Right lobe of liver (tissue), 6 donors: ENCODE measurements at places on chromosomes 12 and 14.
A peak's percentile ranks its signal among the peaks of the same experiment; 100 is the strongest.

- H3K27me3 ChIP-seq: no peaks in the 10 kb centered on the region
- H3K4me1 ChIP-seq: no peaks in the 10 kb centered on the region
- DNase-seq: peak; percentile 24
- H3K4me3 ChIP-seq: no peak overlapping the region
- no peaks in the 10 kb centered on the region for H3K36me3 ChIP-seq
Observed at GRCh38 chr12:21992823-21993222, 51.6 kb upstream of the ABCC9 start.

- H3K27me3 ChIP-seq: no peaks in the 10 kb centered on the region
- no peaks in the 10 kb centered on the region for H3K36me3 ChIP-seq
- H3K27ac ChIP-seq: no peak overlapping the region
- H3K4me1 ChIP-seq: no peaks in the 10 kb centered on the region
- H3K4me3 ChIP-seq: no peak overlapping the region
Observed at GRCh38 chr12:87141091-87141490, 884.9 kb upstream of the MGAT4C start.

DNA sequence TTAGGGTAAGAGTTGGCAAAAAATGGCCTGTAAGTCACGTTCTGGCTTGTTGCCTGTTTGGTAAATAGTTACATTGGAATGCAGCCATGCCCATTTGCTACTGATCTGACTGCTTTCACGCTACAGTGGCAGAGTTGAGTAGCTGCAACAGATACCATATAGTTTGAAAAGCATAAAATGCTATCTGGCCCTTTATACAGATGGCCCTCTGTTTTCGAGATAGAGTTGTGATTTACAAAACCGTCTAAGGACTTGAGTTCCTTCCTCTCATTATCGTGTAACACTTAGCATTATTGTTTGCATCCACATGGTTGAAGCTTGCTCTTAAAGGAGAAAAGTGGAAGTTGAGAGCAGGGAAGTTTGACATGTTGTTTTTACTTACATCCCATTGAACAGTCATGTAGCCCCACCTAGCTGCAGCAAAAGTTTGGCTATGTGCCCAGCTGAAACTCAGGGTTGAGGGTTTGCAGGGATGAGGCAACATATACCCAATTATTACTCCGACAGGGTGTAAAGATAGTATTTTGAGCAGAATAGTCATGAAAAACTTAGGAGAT lies 11.3 kb upstream of the SCFD1 start:
- peaks cover 3% of the 10 kb centered on the region for H3K4me1 ChIP-seq
- H3K36me3 ChIP-seq: no peaks in the 10 kb centered on the region
- no peaks in the 10 kb centered on the region for H3K27me3 ChIP-seq
- no peak for DNase-seq

DNA sequence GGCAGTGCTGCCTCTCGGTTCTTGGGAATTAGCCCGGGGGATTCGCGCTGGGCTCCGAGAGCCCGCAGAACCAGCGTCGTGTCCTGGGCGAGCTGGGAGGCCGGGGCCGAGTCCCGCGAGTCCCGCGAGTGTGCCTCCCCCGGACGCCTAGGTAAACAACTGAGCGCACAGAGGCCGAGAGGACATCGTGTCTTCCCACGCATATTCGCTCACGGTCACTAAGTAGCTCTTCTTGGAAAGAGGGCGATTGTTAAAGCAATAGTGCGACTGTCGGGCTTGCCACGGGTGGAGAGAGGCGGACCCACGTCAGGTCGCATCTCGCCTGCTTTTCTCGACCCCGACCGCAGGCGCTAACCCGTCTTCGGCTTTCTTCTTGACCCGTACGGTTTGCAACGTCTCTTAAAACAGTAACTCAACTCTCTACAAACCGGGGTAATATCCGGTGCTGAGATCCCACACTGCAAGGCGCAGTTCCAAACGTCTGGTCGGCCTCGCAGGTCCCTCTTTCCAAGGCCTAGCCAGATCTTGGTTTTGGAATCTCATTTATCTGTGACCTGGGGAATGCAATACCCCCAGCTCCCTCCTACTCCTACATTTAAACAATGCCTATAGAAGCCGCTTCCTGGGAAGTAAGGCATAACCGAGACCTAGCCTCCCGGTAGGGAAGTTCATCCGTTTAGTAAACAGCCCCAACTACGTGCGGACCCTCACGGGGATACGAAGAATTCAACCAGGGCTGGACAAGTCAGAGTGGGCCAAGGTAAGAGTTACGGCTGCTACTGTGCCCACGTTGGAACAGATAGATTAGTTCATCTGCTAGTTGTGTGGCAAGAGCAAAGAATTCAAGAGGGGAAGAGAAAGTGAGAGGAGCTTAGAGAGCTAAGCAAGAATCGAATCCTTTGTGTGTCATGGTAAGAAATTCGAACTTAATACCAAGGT lies 736 bp upstream of the PHLDA1 start:
- H3K4me3 ChIP-seq: peak overlapping the region; percentile 90
- H3K36me3 ChIP-seq: no peaks in the 10 kb centered on the region
- H3K27ac ChIP-seq: peak overlapping the region; percentile 98
- H3K27me3 ChIP-seq: no peaks in the 10 kb centered on the region
- H3K4me1 ChIP-seq: peaks cover 10% of the 10 kb centered on the region

- no peaks in the 10 kb centered on the region for H3K4me1 ChIP-seq
- H3K27me3 ChIP-seq: no peaks in the 10 kb centered on the region
- H3K36me3 ChIP-seq: peaks cover 12% of the 10 kb centered on the region
- no peak for DNase-seq
- peak overlapping the region; percentile 91 for H3K27ac ChIP-seq
Observed at GRCh38 chr14:64394423-64394822, 6.3 kb downstream of the MTHFD1 start.

GRCh38 chr12:115322275-115322674 lies 638.3 kb upstream of the TBX3 start:
- H3K36me3 ChIP-seq: no peaks in the 10 kb centered on the region
- H3K4me3 ChIP-seq: no peak overlapping the region
- H3K27me3 ChIP-seq: no peaks in the 10 kb centered on the region
- peaks cover 15% of the 10 kb centered on the region for H3K4me1 ChIP-seq
